NCI-H2081 (cell line): ENCODE measurements at places on chromosomes 13 and 19.

- DNase-seq, result no peak
Measured at GRCh38 chr13:50326811-50327210, 311.6 kb downstream of the KCNRG start.

GRCh38 chr13:113408562-113408961 is 44.6 kb upstream of the GRTP1 start:
- no peak for DNase-seq

DNA sequence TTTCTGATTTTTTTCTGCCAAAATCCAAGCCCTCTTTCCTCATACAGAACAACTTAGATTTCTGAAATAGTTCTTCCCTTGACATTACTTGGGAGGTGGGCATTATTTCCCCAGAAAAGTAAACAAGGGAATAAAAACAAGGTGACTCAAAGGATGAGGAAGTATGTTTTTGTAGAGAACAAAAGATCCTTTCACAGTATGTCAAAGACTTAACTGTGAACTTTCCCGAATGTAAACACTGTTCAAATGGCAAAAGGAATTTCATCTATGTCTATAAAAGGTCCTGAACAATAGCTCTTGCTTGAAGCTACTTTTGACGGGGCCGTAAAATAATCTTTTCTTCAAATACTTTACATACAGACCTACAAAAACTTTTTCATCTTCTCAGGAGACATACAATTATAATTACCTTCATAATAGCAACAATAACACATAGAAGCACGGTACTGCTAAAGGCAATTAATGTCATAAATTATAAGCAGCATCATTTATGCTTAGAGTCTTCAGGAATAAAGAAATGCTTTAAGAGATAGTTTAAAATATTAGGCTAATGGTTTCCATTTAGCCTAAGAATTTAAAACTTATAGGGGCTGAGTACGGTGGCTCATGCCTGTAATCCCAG is 191.1 kb downstream of the RGCC start:
- DNase-seq, result peak; percentile 10

GRCh38 chr19:1389033-1389940 is 5.6 kb downstream of the NDUFS7 start:
- DNase-seq, result no peak

- DNase-seq, result no peak
Measured at GRCh38 chr19:14450876-14451275, 17.8 kb downstream of the PKN1 start.

GRCh38 chr13:25847145-25847544 is 204.7 kb downstream of the SHISA2 start:
- DNase-seq, result no peak

DNA sequence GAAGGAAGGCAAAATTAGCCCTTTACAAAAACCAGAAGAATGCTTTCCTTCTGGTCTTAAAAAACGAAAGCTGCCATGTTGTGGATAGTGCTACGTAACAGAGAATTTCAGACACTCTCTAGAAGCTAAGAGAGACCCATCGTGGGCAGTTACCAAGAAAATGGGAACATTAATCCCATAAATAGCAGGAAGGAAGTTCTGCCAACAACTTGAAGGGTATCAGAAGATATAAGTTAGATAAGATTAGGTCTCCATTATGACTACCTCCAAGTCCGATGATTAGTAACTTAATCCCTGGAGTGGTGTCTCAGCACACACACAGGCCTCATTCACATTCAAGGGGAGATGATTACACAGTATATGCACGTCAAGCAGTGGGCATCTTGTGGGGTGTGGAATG is 115.7 kb upstream of the TRPC4 start:
- DNase-seq, result no peak

GRCh38 chr13:74193391-74193790 is 59.2 kb upstream of the KLF12 start:
- no peak for DNase-seq

DNA sequence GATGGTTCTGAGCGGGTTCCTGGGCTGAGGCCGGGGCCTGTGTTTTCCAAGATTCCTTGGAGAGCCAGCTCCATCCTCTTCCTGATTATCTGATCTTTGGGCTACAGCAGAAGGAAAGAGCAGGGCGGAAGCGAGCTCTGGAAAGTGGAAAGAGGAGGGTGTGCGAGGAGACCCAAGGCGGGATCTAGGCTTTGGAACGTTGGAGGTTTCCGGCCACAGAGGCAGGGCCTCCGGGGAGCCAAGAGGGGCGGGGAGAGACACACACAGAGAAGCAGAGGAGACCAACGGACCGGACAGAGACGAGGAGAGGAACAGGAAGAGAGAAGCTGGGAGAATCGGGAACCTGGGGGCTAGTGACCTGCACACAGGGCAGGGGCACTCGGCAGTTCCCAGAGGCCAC is at the start of gene CLEC11A:
TSS of gene CLEC11A (plus strand) at position 296 of the 400 bp plus-strand sequence. CDS start 162 bp downstream, outside the sequence.
- DNase-seq, result no peak

- no peak for DNase-seq
Measured at GRCh38 chr13:111241862-111242261, 78.6 kb upstream of the TEX29 start.

GRCh38 chr19:19274716-19275565 is 1.8 kb upstream of the TM6SF2 start:
- DNase-seq, result no peak

DNA sequence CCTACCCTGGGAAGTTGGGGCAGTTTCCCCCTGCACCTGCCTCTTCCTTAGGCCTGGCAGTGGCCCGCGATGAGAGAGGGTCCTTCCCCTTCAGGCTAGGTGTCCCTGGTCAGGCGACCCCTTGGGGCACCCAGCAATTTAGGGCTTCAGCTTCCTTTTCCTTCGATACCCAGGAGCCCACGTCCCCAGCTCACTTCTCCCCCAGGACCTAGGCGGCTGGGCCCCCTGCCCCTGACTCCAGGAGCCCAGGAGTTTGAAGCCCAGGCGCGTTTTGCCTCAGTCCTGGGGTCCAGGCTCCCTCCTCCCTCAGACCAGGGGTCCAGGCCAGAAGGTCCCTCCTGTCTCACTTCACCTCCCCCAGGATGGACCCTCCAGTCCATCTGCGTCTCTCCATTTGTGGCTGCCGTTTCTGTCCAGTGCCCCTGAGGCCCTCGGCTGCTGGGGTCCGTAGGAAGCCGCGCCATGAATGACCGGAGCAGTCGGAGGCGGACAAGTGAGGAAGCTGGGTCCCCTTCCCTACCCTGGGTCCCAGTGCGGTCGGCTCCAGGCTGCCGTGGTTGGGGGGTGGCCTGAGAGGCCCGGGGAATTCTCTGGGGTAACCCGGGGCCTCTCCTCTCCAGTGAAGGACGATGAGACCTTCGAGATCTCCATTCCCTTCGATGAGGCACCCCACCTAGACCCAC is 714 bp downstream of the CCDC106 start:
- no peak for DNase-seq

DNA sequence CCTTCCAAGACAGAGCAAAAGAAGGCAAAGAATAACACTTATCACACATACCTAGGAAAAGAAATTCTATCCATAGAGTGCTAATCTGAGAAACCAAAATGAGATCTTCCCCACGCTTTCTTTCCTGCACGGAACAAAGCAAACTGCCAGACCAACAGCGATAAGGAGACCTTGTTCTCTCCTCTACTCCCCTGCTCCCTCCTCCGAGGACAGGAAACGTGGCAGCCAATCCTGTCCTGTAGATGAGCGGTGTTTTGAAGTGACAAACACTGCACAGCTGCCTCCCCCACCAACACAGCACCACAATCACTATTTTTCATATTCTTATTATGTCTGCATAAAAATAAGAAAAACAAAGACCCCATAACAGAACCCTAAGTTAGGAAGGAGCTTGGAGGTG is 113.9 kb upstream of the IRS2 start:
- no peak for DNase-seq

- DNase-seq, result no peak
Measured at GRCh38 chr19:41535029-41535622, 40.8 kb upstream of the CEACAM21 start.

DNA sequence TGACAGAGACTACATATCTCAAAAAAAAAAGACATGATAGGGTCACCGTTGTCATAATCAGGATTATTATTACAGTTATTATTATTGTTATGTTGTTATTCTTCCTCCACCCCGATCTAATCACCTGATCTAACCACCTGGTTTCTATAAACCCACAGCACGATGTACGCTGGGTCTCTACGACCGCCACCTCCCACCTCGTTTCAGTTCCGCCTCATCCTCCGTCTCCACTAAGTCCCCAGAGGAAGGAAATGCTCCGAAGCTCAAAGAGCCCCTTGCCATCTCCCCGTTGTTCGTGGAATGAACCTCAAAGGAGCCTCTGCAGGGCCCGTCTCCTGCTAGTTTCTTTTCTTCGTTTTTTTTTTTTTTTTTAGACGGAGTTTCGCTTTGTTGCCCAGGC is 15.9 kb upstream of the MEIS3 start:
- DNase-seq, result no peak

DNA sequence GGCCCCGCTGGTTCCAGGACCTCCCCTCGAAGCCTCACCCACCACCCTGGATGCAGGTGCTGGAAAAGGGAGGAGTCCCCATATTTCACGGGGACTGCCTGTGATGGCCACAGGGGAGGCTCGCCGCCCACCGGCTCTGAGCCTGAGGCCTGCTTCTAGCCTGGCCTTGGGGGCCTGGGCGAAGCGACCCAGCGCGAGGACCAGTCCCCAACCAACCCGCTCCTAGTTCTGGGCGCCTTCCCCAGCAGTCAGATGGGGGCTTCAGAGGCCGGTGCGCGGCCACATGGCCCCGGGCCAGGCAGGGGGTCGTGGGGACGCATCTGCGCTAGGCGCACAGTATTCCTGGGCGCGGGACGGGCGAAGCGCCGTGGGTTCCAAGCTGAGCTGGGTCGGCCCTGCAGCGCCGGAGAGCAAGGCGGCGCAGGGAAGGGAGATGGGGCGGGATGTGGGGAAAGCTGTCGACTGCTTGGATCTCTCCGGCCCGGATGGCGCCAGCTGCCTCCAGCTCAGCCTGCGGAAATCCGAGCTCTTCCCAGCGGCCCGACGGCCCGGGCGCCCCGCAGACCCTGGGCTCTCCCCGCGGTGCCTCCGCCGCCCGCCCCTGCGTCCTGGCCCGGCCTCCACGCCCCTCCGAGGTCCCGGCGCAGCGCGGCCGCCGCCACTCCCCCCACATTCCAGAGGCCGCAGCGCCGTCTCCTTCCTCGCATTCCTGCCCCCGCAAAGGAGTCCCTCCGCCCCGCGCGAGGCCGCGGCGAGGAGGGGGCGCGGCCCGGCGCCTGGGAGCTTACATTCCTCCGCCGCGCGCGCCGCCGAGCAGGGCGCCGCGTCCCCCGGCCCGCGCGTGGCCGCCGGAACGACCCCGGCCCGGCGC is at the start of gene WTIP:
TSS of gene WTIP (plus strand) at position 788 of the 871 bp plus-strand sequence. CDS start 217 bp downstream, outside the sequence.
- no peak for DNase-seq

GRCh38 chr13:83536941-83537340 is 345.3 kb downstream of the SLITRK1 start:
- no peak for DNase-seq
